ENCODE measurements at places on chromosomes 11 and 22. TPM values are rescaled to one million over a fixed set of nuclear protein-coding genes. Genes with fewer than 3 reads are reported as not detected.

RBM4 gene
- total RNA-seq: 63.5 TPM

KDM4E gene
- not detected for total RNA-seq

SCGB2A2 gene
- total RNA-seq: not detected

RIN1 gene
- total RNA-seq: 6.5 TPM

C11orf24 gene
- total RNA-seq: 22.2 TPM

KCNQ1OT1 gene
- total RNA-seq: 0.56 TPM

FOLH1 gene
- total RNA-seq: not detected

GLYATL2 gene
- not detected for total RNA-seq

SAA2 gene
- 20.1 TPM for total RNA-seq

ART1 gene
- total RNA-seq: 31.0 TPM

PKDREJ gene
- not detected for total RNA-seq

GUCY1A2 gene
- total RNA-seq: 18.5 TPM

TMEM126B gene
- total RNA-seq: 20.0 TPM

TSPAN18 gene
- total RNA-seq: 8.0 TPM

CSF2RB gene
- total RNA-seq: 1.0 TPM

OR5B3 gene
- not detected for total RNA-seq

HDHD5 gene
- 32.1 TPM for total RNA-seq

TMPRSS4 gene
- total RNA-seq: 0.47 TPM

ENDOD1 gene
- 55.3 TPM for total RNA-seq
